SIG-M5 (cell line): ENCODE measurements at places on chromosomes 16 and 17.

DNA sequence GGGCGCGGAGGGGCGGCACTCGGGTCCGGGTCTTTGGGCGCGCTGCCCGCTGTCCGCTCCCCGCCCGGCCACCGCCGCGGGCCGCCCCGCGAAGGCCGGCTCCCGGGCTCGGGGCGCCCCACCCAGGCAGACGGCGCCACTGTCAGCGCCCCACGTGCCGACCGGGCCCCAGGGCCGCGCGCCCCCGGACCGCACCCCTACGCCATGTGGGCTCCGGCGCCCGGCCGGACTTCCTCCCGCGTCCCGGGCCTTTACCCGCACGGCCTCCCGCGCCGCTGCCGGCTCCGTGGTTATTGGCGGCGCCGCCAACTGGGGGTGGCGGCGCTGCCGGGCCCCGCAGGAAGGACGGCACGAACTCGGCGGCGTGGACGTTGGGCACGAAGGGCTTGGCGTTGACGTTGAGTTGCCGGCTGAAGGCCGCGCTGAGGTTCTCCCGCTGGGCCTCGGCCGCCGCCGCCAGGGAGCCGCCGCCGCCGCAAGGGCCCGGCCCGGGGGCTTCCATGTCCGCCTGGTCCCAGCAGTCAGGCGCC, 577 bp downstream of the GSPT1 start:
- DNase-seq, result no peak

- no peak for DNase-seq
Observed at GRCh38 chr16:68704232-68704867, 32.7 kb upstream of the CDH1 start.

- no peak for DNase-seq
Observed at GRCh38 chr17:17510456-17511292, 14.5 kb upstream of the RASD1 start.

- DNase-seq, result no peak
Observed at GRCh38 chr17:33927732-33928133, 327.4 kb upstream of the CCL2 start.

- DNase-seq, result no peak
Observed at GRCh38 chr17:29977836-29978235, 36.4 kb downstream of the EFCAB5 start.

DNA sequence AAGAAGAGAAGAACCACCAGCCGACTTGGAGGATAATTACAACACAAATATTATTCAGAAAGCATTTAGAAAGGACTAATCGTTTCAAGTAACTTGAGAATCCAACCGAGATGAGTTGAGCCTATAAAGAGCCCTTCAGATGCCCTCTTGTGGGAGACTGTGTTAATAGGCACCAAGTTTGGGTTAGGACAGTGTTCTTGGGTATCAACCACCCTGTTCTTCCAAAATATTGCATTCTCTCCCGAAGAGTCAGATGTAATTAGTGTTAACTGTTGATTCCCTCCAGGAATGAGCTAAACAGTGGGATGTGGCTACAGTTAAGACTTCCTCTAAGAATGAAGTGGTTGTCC, 87.8 kb upstream of the NOL11 start:
- no peak for DNase-seq

GRCh38 chr16:21264571-21265036, 13.5 kb downstream of the CRYM start:
- DNase-seq, result no peak

GRCh38 chr16:82040296-82040695, 5.2 kb downstream of the HSD17B2 start:
- DNase-seq, result no peak

- no peak for DNase-seq
Observed at GRCh38 chr17:63282455-63282854, 163.7 kb downstream of the CYB561 start.

DNA sequence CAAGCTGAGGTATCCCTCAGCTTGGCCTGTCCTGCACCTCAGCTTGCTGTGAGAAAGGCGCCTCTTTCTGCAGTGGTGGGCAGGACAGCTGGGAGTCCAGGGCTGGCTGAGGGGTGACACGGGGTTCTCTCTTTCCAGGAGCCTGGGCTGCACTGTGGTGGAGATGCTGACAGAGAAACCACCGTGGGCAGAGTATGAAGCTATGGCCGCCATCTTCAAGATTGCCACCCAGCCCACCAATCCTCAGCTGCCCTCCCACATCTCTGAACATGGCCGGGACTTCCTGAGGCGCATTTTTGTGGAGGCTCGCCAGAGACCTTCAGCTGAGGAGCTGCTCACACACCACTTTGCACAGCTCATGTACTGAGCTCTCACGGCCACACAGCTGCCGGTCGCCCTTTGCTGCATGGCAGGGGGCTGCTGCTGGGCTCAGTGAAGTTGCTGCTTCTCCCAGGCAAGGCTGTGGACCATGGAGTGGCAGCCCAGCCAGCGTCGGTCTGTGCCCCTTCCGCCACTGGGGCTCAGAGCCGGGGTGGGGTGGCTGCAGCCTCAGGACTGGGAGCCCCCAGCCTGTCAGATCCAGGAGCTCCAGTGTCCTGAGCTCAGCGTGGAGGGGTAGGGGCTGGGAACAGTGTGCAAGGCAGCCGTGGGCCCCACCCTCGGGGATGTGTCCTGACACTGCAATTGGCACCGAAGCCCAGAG, 6.4 kb downstream of the LIMD2 start:
- no peak for DNase-seq

DNA sequence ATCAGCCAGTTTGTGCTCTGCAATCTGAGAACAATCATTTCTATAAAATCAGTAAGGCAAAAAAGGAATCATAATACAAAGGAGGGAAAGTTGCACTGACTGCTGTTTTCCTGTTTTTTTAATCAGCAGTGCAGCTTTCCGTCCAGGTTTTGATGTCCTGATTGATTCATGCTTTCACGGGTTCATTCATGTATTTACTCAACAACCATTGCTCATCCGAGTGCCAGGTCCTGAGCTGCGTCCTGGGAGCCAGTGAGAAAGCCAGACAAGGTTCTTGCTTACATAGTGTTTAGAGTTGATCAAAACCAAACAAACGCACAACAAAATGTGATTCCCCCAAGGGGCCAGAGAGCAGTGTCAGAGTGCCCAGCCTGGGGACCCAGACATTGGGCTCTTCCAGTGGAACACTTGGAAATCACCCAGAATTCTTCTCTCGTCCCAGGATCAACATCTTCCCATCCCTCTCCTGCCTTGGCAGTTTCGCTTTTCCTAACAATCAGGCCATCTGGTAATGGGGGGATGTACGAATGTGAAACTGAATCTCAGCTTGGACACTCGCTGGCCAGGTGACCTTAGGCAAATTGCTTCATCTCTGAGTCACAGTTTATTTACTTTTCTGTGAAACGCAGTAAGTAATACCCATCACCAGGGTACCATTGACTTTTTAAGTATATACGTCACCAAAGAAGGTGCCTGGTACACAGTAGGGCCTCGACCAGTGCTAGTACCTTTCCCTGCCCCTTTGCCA, 13.3 kb upstream of the C1QL1 start:
- no peak for DNase-seq

DNA sequence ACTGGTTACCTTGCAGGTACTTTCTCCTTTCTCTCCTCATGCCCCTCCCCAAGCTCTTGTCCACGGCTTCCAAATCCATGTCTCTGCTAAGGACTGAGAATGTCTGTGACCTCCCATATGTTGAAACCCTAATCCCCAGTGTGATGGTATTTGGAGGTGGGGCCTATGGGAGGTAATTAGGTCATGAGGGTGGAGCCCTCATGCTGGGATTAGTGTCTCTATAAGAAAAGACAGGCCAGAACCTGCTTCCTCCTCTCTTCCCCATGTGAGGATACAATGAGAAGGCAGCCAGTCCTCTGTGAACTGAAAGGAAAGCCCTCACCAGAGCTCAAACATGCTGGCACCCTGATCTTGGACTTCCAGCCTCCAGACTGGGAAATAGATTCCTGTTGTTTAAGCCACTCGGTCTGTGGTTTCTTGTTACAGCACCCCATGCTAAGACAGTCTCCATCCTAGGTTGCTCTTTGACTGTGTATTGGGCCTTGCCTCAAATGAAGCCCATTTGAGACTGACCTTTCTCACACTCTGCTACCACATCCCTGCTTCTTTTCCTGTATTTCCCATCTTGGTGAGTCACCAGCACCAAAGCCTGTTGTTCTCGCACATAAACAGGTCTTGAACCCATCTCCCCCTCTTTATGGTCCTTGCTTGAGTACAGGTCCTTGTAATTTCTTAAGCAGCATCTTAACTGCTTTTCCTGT, 135.0 kb downstream of the CDK5R1 start:
- DNase-seq, result no peak

DNA sequence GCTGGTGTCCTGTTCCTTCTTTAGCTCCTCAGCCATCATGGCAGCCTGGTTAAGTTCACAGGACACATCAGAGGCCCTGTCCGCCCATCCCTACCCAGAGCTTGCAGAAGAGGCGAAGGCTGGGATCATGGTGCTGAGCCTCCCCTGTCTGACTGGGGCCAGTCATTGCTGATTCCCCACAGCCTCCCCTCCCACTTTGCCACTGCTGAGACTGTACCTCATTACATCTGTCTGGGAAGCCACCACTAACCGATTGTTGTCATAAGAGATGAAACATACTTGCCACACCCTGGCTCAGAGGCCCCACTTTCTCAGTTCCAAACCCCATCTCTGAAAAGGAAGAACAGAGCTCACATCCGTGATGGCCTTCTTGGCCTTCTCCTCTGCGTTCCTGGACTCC, 66.2 kb downstream of the MYH13 start:
- DNase-seq, result no peak

DNA sequence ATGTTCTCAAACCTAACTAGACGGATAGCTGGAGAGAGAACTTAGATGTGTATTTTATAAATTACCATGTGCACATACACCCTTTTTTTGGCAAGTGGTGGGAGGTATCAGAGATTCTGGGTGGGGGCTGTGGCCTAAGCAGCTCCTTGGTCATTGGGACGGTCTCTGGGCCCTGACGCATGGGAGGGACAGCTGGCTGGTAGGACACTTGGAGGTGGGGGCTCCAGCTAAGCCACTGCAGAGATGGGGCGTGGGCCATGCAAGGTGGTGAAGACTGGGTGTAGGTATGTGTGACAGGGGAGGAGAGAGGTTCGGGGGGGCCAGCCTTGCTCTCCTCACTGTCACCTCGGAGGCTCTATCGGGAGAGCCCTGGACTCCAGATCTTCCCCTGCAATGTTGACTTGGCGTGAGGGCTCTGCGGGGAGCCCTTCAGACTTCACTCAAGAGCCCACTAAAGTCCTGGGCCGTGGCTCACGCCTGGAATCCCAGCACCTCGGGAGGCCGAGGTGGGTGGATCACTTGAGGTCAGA, 17.1 kb downstream of the C1QTNF1 start:
- DNase-seq, result no peak

DNA sequence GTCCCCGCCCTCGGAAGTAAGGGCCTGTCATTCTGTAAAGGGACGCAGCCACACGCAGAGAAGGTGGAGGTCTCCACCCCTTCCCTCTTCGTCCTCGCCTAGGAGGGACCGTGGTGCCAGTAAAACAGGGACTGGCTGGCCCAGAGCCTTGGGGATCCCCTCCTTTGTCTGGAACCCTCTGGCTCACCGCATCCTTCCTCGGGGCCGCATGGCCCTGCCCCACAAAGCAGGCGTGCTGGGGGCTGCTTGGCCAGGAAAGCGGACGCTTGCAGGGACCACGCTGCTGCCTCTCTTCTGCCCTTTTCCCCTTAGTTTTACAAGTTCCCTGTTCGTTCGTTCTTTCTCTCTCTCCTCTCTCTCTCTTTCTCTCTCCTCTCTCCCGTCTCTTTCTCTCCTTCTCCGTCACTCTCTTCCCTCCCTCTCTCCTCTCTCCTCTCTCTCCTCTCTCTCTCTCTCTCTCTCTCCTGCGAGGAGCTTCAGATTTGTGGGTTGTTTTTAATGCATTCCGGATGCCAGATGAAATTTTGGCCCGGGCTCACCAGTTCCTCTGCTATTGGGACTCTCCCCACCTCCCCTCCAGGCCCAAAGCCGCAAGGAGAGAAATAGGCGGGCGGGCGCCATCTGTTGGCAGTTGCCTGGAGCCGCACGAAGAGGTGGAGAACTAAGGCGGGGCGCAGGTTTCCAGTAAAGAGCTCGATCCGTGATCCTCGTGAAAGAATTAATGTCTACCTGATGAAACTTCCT, 35.1 kb upstream of the CDRT4 start:
- no peak for DNase-seq

- peak; percentile 82 for DNase-seq
Observed at GRCh38 chr16:4505356-4506147, 29.4 kb downstream of the HMOX2 start.

DNA sequence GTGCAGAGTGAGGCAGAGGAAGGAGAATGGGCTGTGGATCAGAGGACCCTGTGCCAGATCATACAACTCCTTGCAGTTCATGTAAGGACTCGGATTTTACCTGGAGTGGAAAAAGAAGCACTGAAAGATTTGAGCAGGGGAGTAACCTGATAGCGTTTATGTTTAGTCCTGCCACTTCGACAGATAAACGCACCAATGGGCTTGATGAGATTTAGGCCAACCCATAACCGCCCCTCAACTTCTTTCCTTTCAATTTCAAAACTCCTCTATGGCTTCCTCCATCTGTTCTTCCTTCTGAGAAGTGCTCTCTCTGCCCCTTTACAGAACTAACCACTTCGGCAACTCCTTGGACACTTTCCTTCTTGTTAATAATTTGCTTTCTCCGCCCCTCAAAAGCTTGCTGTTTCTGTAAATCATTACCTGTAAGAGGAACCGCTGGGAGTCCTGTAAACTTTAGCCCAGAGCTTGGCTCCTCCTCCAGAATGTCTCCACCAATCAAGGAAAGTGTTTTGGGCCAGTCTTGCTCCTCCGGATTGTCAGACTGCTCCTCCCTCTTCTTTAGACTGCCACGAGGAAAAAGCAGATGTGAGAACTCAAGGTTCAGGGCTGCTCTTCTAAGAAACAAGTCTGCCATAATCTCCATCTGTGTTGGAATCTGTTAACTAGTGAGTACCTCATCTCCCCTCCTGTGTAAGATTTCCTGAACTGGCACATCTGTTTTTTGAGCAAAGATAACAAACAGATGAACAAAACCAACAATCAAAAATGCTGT, at the start of gene ACSM3:
ACSM3 (plus strand) TSS at position 554 of the 772 bp plus-strand sequence. CDS start 6,021 bp downstream, outside the sequence.
- no peak for DNase-seq

DNA sequence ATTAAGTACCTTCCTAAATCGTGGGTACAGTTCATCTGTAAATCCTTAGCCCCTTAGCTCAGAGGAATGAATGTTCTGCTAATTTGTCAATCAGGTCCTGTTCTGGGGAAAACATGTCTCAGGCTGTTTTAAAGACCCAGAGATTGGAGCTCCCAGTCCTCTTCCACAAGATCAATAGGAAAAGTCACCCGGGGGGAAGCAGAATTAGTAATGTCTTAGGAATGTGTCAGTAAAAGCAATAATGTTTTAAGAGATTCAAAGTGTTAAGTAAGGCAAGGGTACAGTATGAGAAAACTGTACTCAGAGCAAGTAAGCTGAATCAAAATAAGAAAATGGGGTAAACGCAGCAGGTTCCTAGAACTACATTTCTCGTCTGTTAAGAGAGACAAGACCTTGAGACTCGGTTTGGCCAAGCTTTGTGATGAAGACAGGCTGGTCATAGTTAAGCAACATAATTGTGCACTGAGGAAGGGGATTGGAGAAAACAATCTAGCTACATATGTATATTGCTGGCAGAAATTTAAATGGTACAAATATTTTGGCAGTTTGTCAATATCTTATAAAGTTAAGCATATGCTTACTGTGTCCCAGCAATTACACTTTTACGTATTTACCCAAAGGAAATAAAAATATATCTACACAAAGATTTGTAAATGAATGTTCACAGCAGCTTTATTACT, 192.9 kb upstream of the C17orf78 start:
- DNase-seq, result no peak

- no peak for DNase-seq
Observed at GRCh38 chr16:28103516-28104170, 40.1 kb upstream of the GSG1L start.
